ENCODE measurements at places on chromosomes 16 and 17.

DNA sequence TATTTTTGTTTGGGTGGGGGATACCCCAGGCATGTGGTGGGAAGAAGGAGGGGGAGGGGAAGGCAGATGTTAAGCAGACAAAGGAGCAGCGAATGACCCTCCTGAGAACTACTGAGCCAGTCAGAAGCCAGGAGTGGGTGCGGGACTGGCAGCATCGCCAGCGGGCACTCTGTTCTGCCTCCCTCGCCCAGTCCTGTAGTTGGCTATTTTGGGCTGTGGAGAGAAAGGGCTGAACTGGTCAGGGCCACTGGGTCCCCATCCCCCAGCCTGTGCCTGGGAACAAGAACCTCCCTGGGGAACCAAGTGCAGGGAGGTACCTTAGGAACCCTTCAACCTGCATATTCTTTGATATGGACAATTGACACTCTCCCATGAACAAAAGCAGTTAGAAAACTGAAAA is 6.4 kb downstream of the LRRC3C start:
- DNase-seq = no peak

DNA sequence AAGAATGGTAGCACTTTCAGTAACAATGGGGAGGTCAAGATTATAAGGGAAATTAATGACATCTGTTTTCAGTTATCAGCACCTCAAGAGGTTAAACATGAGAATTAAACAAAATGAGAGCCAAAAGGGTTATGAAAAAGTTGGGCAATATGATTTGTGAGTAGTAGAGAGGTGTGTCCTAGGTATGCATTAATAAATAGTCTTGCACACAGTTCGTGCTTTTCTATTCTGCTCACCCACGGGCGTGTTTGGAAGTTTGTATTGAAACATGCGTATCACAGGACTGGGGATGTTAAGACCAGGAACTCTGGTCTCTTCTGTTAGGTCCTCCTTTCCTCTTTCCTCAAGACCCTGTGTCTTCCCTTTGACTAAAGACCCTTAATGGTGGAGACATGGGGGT is 6.0 kb downstream of the BPTF start:
- no peak for DNase-seq

DNA sequence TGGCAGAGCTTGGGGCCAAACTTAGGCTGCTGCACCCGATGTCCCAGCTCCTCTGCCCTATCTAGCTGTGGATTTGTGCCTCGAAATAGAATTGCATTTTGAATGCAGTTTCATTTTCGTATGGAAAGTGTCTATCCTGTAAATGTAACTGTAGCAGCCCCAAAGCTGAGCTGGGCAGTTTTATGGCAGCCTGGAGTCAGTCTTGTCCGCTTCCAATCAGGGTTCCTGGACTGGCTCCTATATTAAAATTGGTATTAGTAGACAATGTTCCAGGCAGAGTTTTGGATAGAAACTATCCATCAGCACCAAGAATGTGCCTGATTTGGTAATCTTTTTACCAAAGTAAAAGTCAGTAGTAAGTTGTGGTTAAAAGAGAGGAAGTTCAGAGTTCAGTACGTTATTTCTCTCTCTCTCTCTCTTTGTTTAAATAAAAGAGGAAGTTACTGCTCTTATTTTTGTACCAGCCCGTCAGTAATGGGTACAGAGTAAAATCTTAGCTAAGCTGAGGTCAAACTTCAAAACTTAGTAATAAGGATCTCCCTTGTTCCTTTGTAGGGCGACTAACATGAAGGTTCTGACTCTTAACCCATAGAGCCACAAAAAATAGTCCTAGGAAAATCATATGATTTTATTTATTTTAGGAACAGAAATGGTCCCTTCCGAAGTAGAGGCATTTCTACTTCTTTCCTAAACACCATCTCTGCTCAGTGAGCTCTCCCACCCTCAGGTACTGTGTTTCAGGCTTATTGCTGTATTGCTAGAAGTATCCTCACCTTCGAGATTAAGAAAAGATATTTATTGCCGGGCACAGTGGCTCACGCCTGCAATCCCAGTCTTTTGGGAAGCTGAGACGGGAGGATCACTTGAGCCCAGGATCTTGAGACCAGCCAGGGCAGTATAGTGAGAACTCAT is 28.0 kb downstream of the PRKCB start:
- no peak for DNase-seq

DNA sequence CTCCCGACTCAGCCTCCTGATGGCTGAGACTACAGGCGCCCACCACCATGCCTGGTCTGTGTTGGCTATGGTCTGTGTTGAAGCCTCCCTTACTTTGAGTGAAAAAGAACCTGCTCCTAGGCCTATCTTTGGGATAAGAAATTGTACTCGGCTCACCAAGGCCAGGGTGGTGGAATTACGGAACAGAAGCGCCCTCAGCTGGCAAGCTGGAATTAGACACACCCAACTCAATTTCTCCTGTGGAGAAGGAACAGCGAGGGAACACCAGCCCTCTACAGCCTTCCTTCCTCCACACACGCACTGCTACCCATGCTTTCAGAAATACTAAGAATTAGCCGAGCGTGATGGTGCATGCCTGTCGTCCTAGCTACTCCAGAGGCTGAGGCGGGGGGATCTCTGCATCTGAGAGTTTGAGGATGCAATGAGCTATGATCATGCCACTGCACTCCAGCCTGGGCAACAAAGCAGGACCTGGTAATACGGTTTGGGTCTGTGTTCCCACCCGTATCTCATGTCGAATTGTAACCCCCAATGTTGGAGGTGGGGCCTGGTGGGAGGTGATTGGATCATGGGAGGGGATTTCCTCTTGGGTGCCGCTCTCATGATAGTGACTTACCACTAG is 40.1 kb upstream of the RBBP6 start:
- DNase-seq = peak; percentile 27

GRCh38 chr17:8220783-8221662 is 10.6 kb upstream of the AURKB start:
- DNase-seq = peak; percentile 91

GRCh38 chr16:31000671-31001382 is 9.6 kb downstream of the STX1B start:
- DNase-seq = no peak

DNA sequence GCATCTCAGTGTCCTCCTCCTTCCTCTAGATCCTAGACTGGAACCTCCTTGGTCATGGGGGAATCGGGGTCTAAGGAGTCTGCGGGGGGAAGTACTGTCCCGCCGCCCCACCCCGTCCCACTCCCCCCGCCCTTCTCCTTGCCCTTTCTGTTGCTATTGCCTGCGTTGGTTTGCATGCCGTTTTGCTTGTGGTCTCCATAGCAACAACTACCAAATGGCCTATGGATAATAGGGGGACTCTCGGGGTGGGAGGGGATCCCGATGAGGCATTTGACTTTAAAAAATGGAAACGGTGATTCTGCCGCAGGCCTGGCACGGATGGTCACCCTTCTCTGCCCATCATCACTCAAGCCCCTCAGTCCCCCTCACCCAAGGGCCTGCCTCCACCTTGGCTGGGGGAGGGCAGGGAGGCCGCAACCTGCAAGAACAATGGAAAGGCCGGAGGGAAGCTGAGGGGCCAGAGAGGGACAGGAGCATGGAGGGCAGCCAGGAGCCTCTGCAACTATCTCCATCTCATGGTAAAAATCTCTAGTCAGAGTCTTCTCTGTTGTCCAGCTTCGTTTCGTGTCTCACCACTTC is 231.4 kb upstream of the TNRC6C start:
- DNase-seq = no peak

DNA sequence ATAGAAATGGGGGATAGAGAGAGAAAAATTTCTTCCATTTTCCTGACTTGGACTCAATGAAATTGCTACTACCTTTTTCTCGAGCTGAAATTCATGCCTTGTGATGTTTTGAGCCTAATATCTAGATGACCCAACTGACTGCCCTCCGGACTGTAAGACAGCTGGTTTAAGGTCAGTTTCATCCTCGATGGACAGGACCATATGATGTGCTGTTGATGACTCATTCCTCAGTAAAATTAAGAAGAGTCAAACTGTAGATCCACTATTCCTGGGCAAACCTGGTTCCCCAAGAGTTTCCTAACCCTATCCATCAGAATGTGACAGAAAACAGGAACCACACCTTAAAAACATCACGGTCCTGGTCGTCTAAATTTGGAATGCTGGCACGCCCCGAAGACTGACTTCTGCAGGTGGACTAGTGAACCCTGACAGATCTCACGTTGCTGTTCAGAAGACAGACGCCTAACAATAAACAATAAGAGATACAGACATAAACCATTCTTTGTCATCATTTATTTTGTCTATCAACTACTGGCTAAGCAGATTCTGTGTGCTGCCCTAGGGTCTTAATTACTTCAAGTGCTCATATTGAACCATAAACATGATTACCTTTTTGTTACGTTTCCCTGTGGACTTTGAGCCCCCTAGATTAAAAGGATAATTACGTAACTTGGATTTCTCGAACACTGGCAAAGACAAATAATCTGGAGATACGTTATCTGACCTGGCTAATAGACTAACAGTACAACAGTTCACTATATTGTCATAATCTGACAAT is 45.1 kb upstream of the NOS2 start:
- DNase-seq = no peak

Data from fibroblast of mammary gland (primary cell).